ENCODE measurements at places on chromosomes 7 and 10.

DNA sequence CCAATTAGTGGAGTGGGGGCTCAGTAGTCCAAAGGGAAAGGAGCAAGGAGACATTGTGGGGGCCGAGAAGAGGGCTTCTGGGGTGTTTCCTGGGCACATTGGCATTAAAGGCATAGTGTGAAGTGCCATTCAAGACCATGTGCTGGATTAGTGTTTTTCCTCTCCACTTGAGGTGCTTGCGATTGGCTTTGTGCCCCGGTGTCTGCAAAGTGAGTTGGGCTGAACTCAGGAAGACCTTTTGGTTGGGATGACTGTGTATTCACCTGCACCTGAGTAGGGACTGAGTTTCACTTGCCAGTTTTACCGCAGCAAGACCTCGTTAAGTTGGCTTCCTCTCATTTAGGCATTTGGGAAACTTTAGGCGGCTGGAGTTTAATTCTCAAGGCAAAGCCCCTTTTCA lies 73.0 kb downstream of the TCF7L2 start:
- no peak for DNase-seq

GRCh38 chr7:107002529-107002998 lies 41.9 kb upstream of the PRKAR2B start:
- no peak for DNase-seq

DNA sequence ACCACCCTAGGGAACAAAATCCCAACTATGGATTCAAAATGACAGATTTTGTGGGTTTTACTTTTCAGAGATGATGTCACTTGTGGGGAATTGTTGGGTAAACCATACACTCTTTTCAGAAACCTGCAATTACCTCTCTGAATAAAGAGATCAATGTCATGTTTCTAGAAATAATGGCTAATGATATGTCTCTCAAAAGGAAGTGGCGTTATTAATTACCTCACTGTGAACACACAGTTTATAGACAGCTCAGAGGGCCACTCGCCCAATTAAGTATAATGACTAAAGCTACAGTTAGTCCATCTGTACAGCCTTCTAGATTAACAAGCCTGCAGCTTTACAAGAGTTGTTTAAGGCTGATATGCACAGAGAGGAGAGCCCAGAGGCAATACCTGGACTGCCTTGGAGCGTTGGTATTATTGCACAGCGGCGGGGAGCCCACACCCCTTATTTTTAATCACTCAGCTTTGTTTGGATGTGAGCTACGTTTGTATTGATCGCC lies 79.5 kb downstream of the RAB11FIP2 start:
- DNase-seq: no peak

- DNase-seq: no peak
These were observed 304.9 kb upstream of the ZMIZ1 start for GRCh38 chr10:78763651-78764395.

DNA sequence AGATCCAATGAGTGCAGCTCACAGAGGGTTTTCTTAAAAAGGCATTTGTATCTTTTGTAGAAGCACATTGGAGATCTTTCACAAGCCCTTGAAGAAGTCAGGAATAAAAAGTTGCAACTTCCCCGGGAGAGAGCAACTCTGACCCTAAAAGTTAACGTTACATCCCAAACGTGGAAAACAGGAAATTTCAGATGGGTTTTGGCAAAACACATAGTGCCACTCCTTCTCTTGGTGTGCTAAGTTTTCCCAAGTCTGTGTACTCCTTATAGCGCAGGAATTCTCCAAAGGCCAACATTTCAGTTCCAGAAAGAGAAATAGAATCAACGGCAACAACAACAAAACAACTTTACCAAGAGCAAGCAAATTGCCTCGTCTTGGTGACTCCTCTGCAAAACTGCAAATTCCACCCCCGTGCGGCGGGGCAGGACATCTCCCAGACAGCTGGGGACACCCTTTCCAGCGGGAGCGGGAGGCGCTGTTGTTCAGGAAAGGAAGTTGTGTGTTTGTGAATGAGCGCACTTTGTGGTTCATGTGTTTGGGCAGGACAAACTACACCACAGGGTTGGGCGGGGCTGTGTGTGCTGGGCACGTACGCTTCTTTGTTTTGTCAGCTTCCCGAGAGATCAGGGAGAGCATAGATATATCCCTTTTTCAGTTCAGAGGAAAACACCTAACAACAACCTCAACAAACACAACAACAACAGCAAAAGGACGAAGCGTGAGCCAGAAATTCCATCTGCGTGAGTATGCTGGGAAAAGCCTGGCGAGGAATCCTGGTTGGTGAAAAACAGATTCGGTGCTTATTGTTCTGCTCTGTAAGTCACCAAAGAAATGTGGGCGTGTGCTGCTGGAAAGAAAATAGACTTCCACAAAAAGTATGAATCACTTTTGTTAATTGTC lies 294.7 kb upstream of the PITRM1 start:
- peak; percentile 91 for DNase-seq

- no peak for DNase-seq
These were observed 916.4 kb downstream of the LRMDA start for GRCh38 chr10:76347832-76348231.

DNA sequence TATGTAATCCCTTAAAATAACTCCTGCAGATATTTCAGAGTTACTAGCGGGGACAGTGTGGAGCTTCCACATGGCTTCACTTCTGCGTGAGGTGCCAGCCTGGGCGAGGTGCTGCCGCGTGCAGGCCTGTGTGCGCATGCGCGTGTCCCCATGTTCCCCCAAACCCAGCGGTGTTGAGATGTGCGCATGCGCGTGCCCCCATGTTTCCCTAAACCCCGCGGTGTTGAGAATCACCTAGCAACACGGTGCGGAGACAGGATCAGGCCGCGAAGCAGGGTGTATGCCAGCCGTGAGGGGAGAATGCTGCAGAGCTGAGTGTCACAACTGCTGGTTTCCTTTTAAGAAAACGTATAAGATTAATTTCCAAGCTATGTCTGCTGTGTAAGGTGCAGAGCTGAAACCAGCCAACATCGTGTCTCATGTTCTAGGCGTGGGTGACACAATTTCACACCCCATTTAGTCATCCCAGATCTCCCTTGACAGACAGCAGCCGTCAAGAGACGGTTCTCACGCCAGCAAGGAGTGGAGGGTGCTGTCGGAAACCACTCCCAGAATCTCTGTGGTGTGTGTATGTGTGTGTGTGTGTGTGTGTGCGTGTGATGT lies 71.9 kb upstream of the ADARB2 start:
- DNase-seq: no peak

- DNase-seq: no peak
These were observed 30.7 kb upstream of the INPP5A start for GRCh38 chr10:132506711-132507408.

DNA sequence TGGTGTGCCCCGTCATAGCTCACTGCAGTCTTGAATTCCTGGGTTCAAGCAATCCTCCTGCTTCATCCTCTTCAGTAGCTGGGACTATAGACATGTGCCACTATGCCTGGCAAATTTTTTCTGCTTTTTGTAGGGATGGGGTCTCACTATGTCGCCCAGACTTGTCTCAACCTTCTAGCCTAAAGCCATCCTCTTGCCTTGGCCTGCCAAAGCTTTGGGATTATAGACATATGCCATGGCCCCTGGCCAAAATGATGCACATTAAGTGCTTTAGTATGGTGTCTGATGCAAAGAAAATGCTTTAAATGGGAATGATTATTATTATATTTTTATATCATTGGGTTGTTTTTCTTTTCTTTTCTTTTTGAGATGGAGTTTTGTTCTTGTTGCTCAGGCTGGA lies 33.2 kb upstream of the VCL start:
- no peak for DNase-seq

GRCh38 chr7:14720785-14721184 lies 181.8 kb downstream of the DGKB start:
- DNase-seq: no peak

DNA sequence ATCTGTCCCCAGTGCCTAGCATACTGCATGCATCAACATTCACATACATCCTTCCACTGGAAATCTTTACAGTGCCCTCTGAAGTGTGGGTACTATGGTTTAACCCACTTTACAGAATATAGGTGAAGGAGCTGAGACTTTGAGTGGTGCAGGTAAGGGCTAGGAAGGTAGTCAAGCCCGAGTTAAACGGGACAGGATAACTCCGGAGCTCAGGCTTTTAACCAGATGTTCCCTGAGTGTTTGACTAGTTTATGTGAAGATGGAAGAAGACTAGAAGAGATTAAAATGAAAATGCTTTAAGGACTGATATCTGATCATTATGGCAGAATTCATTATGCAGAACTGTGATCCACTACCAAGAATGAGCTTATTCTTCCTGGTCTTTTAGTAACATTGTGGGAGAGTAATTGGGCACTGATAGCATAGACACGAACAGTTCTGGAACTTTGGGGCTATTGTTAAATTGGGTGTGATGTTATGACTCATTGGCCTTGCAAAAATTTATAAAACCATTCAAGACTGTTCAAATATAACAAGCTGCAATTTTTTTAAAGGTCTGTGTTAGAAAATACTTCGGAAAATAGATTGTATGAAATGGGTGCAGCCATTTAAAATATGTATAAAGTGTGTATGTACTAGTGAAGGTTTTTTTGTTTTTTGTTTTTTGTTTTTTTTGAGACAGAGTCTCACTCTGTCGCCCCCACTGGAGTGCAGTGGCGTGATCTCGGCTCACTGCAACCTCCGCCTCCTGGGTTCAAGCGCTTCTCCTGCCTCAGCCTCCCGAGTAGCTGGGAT lies 4.4 kb downstream of the CUL1 start:
- DNase-seq: no peak

GRCh38 chr7:139853506-139854123 lies 24.6 kb downstream of the TBXAS1 start:
- DNase-seq: no peak

DNA sequence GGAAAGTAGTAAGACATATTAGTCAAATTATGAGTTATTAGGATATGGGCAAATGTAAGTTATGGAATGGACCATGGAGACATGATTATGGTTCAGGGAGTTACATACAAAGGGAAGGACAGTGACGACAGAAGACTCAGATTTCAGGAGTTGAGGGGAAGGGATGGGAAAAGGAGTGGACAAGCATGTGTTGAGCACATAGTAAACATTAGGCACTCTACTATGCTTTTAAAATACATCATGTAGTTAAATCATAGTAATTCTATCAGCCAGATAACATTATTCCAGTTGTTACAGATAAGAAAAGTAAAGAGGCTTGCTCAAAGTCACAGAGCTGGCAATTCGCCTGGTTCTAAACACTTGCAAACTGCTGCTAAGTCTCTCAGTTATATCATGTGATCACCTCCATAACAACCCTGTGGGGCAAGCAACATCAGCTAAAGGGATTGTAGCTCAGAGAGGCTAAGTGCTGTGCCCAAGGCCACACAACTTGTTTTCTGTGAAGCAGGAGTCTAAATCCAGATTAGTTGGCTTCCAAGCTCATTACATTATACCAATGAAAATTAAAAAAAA lies 115.2 kb upstream of the MDFIC start:
- no peak for DNase-seq

- DNase-seq: no peak
These were observed 728.8 kb downstream of the TYW1 start for GRCh38 chr7:67725423-67725822.

GRCh38 chr7:23397241-23397640 lies 73.0 kb downstream of the IGF2BP3 start:
- no peak for DNase-seq

GRCh38 chr10:34474009-34474376 lies 341.1 kb downstream of the PARD3 start:
- no peak for DNase-seq

DNA sequence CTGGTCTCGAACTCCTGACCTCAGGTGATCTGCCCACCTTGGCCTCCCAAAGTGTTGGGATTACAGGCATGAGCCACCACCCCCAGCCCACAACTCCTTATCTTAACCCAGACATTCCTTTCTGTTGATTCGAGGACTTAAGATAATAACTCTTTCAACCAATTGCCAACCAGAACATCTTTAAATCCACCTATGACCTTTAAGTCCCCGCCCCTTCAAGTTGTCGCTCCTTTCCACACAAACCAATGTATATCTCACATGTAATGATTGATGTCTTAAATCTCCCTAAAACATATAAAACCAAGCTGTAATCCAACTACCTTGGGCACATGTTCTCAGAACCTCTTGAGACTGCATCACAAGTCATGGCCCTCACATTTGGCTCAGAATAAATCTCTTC lies 7.8 kb upstream of the ANKRD2 start:
- DNase-seq: no peak

- no peak for DNase-seq
These were observed 28.7 kb downstream of the WIPI2 start for GRCh38 chr7:5218564-5219360.

Data from LoVo (cell line).